Activated CD4-positive, alpha-beta T cell treated with anti-CD3 and anti-CD28 coated beads, Interleukin-2, Interleukin-4, amounts not matched to agents 100 ng/mL and 50 ng/mL, durations not matched to agents 16 hours and 8 hours (primary cell): ENCODE measurements at places on chromosomes 7 and 10.
A peak's percentile ranks its signal among the peaks of the same experiment; 100 is the strongest.

- no peak for DNase-seq
Measured at GRCh38 chr7:124089621-124090020, 56.8 kb upstream of the TMEM229A start.

DNA sequence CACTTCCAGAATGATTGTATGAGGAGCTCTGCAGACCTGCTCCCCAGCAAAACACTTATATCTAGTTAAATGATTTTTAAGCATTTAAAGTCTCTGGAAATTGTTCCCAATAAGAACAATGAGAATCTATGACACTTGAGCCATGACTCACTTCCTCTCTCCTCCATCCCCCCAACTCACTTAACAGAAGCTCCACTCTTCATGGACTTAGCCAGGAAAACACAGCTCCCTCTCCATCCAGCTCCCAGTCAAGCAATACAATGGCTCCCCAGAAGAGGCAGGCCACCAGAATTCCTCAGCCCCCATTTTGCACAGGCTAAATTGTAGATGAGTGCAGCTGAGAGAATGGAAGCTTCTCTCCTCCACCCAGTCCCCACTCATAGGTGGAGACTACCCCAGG lies 27.0 kb downstream of the AOC1 start:
- DNase-seq = no peak

DNA sequence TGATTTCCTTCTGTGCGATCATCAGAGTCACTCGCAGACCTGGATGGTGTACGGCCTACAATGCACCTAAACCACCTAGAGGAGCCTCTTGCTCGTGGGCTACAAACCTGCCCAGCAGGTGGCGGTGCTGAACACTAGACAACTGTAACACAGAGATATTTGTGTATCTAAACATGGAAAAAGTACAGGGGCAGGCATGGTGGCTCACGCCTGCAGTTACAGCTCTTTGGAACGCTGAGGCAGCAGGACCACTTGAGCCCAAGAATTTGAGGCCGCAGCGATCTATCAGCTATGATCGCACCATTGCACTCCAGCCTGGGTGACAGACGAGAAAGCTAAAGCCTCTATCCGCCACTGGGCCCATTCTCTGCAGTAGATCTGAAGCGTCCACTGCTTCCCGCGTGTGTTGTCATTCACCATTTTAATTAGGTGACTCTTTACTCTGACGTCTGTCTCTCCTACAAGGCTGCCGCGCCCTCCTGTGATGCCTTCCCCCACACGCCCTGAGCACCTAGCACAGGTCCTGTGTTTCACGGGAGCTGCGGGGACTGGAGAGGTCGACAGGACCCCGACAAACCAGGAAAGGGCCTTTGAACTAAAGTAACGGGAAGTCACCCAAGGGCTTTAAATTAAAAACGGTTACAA lies 774 bp downstream of the TUBGCP2 start:
- peak; percentile 86 for DNase-seq

DNA sequence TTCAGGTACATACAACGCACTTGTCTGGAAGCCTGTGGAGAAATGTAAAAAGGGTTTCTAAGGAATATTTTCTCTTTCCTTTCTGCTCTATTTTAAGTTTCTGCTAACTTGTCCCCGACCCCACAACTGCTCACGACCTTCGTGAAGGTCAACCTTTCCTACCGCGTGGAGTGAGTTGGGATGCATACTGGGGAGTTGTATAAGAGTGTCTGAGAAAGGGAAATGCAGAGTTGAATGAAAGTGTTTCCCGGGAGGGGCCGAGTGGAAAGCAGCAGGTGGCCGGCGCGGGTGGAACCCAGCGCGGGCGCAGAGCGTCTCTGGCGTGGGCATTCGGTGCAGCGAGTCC lies 17.9 kb upstream of the ACBD5 start:
- no peak for DNase-seq

GRCh38 chr7:39453743-39454355 lies 112.4 kb upstream of the YAE1 start:
- peak; percentile 64 for DNase-seq

- DNase-seq = no peak
Measured at GRCh38 chr10:88838766-88839350, 12.8 kb downstream of the ANKRD22 start.

- DNase-seq = peak; percentile 18
Measured at GRCh38 chr10:74213571-74214162, 62.6 kb downstream of the ADK start.

DNA sequence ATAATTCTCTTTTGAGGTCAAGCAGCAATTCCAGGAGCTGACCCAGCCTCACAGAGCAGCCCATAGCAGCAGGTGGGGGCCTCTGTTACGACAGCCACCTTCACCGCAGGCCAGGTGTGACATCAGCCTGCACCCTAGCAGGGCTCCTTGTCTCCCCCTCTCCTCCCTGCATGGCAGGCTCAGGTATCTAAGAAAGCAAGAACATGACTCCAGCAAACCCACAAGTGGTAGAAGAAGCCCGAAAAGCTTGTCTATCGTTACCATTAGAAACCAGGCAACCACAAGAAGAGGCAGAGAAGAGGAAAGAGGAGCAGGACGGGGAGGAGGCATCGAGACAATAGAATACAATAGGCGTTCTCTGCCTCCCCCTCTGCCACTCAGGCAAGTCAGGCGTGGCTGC lies 104.0 kb upstream of the PRR15 start:
- DNase-seq = no peak

DNA sequence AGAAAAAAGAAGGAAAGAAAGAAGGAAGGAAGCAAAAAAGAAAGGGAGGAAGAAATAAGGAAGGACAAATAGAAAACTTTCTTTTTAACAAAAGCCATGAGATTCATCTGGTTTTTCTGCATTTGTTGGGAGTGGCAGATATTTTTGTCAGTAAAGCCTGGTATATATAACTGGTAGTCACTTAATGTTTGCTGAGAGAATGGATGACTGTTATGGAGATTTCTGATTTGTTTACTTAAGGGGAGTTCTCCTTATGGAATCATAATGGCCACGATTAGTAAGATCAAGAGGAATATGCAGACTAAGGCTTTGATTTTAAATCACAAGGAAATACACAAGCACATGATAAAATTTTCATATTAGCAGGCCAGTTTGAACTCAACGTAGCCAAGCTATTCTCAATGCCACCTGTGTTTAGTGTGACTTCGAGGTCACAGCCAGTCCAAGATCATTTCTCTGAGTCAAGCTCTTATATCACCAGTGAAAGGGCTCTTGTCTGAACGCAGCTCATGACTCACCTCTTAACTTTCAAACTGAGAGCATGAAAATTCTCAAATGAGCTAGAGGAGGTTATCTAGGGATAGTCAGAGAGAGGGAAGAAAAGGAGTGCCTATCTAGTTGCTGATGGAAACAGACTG lies 445.1 kb upstream of the ZMIZ1 start:
- DNase-seq = peak; percentile 9

GRCh38 chr10:11838298-11838852 lies 15.2 kb downstream of the PROSER2 start:
- no peak for DNase-seq

- DNase-seq = no peak
Measured at GRCh38 chr7:112887337-112887736, 97.1 kb upstream of the TMEM168 start.

DNA sequence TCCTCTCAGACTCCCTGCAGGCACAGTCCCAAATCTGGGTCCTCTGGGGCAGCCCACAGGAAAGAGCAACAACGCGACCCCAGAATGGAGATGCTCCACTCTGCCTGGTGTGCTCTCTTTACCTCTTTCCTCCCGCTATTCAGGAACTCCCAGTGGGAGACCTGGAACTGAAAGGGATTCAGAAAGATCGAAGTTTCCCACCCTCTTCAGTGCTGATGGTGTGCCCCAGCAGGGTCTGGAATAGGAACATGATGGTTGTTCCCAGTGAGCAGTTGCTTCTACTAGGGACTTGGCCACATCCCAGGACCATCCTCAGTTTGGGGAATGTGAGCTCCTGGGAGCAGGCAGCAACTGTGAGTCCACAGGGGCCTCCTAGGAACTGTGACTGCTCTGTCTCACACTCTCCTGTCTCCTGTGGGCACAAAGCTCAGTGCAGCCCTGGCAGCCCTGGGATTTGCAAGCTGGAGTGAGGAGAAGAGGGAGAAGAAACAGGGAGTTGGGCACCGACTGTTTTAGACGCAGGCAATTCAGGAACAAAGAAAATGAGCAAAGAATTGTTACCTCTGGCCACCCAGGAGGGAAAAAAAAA lies 17.9 kb downstream of the OR6V1 start:
- DNase-seq = no peak

DNA sequence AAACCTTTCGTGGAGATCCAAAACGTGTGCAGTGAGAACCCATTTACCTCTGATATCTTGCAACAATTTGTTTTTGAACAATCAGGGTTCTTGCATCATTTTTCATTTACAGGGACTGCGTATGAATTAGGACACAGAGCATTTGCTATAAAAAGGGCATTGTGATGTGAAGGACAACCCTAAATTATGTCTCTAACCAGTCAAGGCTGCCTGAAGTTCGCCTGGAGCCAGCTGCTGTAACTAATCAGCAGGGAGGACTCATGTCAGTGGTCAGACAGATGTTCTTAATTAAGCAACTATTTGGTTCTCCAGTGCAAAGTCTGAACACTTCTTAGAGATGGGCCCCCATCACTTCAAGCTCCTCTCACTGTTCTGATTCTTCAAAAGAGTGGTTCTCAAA lies 674.8 kb downstream of the KCNMA1 start:
- no peak for DNase-seq

- DNase-seq = no peak
Measured at GRCh38 chr10:108167766-108168165, 1003.3 kb upstream of the SORCS1 start.

GRCh38 chr7:131040467-131040932 lies 287.2 kb upstream of the MKLN1 start:
- DNase-seq = peak; percentile 74

- DNase-seq = no peak
Measured at GRCh38 chr10:91569522-91569921, 63.3 kb downstream of the PPP1R3C start.
